ENCODE measurements at places on chromosomes 11 and 22.

DNA sequence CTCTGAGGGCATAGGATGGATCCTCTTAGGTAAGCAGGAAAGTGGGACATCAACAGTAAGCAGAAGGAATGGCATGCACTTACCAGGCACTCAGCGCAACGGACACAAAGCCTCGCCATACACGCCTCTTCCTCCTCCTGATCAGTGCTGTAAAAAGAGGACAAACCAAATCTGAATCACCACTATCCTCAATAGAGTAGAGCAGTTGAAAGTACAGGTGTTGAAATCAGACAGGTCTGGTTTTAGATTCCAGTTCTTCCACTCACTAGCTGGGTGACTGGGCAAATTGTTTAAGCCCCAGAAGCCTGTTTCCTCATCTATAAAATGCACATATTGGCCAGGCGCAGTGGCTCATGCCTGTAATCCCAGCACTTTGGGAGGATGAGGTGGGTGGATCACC is 8.6 kb upstream of the JAML start:
- no peak for DNase-seq

- no peak for DNase-seq
These were observed 10.8 kb upstream of the IFITM3 start for GRCh38 chr11:331358-332060.

DNA sequence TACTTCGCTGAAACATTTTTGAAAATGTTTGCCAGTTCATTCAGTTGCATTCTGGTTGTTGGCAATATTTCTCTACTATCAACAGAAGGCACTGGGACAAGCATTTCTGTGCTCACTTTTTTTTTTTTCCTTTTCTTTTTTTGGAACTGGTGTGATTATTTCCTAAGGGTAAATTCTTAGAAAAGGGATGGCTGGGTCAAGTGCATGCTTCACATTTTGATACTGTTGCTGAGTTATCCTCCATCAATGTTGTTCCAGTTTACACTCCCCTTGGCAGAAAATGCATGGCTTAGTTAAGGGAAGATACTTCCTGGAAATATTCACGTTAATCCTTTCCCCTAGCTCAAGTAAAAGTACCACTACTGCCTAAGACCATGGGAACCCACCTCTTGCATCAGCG is 81.8 kb downstream of the OSBP2 start:
- DNase-seq = no peak

GRCh38 chr11:102188488-102188887 is 78.2 kb downstream of the YAP1 start:
- DNase-seq = no peak

DNA sequence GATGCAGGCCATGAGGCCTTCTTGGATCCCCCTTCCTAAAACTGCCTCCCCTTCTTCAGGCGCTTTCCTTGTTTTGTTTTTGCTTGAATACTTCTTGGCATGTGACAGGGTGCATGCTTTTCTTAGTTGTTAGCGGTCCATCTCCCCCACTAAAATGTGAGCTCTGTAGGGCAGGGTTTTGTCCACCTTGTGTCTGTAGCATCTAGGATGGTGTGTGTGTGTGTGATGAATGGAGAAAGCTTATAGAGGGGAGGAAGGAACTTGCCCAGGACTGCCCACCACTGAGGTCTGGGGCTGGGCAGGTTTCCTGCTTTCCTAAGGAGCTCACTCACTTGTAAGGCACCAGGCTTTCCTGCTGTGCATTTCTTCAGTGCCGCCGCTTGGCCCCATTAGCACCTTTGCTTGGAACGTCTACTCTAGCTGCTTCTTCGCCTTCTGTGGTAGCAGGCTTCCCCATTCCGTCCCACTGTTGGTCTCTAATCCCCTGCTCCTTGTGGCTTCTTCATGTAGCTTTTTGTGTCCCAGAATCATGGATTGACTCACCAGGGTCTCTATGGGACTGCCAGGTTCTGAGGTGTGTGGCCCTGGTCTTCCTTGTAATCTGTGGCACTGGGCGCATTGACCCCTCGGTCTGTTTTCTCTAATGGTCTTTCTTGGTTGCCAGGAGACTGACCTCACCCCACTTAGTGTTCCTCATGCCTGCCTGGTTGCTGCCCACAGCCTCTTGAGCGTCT is 3.3 kb downstream of the DGCR8 start:
- DNase-seq = no peak

DNA sequence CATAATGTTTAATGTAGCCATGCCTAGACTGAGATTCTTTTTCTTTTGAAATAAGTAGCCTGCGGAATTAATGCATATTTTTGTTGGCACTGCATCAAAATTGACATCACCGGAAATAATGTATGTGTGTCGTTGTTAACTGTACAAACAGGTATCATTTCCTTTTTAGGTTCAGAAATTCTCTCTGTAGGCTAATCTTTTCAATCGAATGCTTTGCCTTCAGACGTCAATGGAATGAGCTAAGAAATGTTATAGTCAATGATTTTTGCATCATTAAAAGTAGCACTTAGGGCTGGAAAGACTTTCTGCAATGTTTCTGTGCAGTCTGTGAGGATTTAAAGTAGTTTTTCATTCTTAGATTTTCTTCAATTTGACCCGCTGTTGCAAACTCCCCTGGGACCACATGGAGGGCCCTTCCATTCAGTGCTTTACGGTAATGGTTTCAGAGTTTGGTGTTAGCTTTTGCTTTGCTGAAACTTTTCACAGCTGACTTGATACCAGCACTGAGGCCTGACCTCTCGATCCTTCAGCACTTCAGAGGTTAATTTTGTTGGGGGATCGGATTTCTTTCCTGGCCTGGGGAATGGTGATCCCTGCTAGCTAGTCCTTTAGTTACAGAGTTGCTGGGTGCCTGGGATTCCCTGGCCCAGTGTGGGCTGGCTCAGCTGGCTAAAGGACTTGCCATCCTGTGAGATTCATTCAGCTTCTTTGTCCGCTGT is 137.8 kb downstream of the DBX1 start:
- no peak for DNase-seq

DNA sequence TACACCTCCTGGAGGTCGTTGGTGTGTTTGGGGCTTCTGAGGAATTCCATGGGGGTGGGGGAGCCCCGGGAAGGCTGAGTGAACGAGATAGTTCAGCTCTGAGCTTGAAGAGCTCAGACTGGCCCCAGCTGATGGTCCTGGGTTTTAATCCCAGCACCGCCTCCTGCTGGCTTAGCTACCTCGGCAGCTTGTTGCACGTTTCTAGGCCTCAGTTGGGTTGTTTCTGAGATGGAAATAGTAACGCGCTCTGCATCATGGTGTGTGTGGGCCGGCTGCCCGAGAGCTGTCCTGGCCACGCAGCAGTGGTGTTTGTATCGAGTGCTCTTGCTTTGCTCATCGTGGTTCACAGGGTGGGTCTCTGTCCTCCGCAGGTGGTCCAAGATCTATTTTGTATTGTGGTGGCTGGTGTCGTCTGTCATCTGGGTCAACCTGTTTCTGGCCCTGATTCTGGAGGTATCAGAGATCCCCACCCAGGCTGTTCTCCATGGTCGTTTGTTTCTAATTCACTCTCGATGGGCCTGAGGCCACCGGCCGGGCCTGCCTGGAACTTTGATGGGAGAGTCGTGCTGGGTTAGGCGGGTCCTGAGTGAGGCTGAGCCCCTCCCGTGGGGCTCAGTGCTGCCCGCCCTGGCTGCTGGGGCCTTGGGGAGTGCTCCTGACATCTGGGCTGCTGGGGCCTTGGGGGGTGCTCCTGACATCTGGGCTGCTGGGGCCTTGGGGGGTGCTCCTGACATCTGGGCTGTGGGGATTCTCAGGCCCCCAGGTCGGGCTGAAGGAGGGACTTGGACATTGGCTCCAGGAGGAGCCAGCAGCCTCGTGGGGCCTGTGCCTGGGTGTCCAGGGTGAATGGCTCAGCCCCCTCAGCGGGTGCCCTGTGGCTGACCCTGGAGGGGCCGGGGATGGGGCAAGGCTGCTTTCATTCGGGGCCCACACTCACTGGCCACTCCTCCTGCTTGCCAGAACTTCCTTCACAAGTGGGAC is 37.7 kb downstream of the TPCN2 start:
- DNase-seq = peak; percentile 43

DNA sequence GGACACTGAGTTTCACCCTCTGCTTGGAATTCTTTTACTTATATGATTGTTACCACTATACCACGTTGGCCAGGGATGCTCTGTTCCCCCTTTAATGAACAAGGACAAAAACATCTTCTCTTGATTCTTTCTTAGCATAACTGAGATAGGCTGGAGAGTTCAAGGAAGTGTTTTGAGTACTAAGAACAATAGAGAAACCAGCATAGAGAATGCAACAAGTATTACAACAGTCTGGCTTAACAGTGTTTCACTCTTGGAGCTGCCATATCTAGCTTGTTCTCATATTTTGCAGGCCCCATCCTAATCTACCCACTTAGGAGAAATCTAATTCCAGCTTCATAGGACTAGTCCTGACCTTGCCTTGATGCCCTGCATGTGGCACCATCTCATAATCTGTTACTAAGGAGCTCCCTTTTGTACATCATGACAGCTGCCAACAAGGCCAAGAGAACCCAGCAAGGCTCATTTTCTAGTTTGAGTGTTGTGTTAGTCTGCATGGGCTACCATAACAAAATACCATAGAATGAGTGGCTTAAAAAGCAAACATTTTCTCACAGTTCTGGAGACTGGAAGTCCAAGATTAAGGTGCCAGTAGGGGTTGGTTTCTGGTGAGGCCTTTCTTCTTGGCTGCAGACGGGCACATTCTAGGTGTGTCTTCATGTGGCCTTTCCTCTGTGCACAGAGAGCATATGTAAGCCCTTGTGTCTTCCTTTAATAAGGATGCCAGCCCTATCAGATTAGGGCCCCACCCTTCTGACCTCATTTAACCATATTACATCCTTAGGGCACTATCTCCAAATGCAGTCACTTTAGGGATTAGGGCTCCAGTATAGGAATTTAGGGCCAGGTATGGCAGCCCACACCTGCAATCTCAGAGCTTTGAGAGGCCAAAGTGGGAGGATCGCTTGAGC is 37.8 kb downstream of the PACS1 start:
- DNase-seq = peak; percentile 52

DNA sequence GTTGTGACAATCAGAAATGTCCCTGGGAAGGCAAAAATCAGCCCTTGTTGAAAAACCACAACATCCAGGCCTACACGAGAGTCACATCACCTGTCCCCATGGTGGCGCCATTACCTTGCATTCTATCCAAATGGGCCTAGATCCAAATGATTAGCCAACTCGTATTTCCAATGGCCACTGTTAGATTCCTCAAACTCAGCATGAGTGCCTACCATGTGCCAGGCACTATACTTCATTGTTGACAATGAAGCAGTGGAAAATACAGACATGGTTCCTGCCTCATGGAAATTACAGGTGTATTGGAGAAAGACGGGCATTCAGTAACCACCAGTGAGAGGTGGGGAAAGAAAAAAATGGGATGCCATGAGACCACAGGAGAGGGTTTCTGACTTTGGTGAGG is 29.8 kb upstream of the CREB3L1 start:
- DNase-seq = peak; percentile 61

DNA sequence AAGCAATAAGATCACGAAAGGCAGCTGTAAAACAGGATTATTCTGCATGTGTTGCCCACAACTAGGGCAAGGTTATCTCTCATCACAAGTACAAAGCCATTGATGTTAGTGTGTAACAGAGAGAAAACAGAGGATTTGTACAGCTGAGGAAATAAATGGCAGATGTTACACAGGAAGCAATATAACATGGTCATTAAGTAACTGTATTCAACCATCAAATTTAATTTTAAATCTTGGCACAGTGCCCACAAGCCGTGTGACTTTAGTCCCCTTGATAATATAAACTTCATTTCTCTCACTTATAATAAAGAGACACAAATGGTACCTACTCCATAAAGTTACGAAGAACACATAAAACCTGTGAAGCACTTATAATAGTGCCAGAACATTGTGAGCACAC is 17.3 kb downstream of the OR51E2 start:
- DNase-seq = no peak

Data from hematopoietic multipotent progenitor cell treated with erythropoietin and hydrocortisone succinate and interleukin-3 and kit ligand, for 6 days (in vitro differentiated cells).